HuH-7 (cell line): ENCODE measurements at places on chromosomes 12 and 14.

DNA sequence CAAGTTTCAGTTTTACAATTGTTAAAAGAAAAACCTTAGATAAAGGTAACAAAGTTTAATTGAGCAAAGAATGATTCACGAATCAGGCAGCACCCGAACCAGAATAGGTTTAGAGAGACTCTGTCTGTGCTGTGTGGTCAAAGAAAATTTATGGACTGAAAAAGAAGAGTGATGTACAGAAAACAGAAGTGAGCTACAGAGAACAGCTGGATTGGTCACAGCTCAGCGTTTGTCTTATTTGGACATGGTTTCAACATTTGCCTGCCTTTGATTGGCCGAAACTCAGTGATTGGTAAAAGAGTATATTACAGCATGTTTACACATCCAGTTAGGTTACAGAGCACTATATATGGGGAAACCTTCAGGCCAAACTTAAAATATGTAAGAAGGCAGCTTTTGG is 703.2 kb upstream of the STXBP6 start:
- DNase-seq: no peak

DNA sequence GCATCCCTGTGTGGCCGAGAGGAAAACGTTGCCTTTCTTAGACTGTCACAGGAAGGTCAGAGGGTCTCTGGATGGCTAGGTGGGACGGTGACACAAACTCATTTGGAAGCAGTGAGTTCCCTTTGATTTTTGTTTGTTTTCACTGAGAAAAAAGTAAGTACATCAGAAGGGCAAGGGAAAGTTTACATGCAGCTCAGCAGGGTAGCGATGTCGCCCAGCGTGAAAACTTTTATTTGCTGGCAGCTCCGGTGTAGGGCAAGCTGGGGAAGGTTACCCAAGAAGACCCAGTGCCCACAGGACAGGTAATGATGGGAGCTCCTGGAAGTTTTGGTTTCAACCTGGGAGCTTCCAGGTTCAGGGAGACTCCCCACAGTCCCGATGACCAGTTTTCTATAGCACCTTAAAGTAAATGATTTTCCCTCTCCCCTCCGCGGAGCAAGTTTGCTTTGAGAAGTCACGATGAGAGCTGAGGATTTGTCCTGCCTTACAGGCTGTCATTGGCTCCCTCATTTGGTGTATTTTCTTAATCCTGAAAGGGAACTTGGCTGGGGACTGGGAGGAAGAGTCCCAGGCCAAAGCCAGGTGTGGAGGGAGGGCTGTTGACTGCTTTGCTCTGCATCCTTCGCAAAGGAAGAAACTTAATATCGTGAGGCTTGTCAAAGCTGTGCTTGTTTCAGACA is 64.7 kb upstream of the ESRRB start:
- DNase-seq: no peak

DNA sequence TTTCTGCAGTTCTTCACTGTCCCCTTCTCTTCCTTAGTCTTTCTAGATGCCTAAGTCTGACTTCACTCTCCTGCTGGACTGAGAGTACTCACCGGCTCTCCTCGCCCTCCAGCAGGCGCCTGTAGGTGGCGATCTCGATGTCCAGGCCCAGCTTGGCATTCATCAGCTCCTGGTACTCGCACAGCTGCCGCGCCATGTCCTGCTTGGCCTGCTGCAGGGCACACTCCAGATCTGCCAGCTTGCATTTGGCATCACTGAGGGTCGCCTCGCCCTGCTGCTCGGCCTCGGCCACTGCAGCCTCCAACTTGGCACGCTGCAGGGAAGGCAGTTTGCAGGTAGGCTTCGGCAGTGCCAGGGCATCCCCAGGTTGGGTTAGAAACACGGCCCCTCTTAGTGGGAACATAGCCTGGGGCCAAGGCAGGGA is 5.2 kb downstream of the KRT84 start:
- DNase-seq: peak; percentile 65

DNA sequence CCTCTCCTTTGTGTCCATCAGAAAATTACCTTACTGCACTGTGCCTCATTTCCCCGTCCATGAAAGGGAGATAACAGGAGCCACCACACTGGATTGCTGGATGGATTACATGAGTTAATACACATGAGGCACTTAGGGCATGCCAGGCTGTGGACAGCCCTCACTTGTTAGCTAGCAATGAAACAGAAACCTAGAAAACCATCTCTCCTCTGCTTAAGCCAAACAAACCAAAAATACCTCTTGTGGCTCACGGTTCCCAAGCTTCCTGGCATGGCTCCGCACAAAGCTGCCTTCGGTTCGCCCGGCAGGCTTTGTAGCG is 660 bp upstream of the HCFC2 start:
- DNase-seq: peak; percentile 18

DNA sequence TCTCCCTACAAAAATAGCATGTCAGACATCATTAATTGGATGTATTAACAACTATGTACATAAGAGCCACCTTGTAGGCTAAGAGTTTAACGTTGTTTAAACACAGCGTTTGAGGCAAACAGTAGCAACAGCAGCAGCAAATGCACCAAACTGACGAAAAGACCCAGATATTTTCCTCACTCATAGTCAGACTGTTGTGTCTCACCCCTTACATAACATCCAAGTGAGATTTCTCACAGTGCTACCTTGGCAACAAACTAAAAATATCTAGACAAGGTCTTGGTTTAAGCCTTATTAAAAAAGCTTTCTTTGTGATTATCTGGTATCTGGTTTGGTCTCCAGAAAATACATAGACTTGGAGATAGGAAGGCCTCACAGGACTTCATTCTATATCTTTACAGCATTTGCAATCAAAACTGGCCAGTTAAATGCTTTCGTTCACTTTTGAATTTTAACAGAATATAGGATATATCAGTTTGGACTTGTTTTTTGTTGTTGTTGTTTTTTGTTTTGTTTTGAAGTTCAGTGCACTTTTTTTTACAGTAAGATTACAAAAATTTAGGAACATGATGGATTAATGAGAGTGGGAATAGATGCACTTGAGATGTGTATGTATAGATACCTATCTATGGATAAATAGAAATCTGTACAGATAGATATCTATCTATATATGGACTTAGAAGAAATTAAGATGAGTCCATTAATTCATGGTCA is 4.1 kb downstream of the BHLHE41 start:
- DNase-seq: no peak

- DNase-seq: no peak
Observed at GRCh38 chr12:14902465-14902864, 16.8 kb upstream of the MGP start.

DNA sequence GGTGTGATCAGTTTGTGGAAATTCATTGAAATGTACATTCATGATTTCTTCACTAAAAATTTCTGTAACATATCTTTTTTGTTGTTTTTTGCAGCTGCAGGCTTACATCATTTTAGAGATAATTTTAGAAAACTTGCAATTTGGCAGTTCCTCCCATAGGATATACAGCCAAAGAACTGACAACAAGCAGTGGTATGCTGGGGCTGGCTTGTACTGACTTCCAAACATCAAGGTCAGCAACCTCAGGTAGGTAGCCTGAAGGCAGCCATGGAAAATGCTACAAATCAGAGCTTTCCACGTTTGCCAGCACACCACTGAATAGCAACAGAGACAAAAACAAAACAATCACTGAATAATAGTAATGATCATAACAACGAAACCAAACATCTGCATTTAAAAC is 21.2 kb downstream of the TRIM9 start:
- DNase-seq: no peak

DNA sequence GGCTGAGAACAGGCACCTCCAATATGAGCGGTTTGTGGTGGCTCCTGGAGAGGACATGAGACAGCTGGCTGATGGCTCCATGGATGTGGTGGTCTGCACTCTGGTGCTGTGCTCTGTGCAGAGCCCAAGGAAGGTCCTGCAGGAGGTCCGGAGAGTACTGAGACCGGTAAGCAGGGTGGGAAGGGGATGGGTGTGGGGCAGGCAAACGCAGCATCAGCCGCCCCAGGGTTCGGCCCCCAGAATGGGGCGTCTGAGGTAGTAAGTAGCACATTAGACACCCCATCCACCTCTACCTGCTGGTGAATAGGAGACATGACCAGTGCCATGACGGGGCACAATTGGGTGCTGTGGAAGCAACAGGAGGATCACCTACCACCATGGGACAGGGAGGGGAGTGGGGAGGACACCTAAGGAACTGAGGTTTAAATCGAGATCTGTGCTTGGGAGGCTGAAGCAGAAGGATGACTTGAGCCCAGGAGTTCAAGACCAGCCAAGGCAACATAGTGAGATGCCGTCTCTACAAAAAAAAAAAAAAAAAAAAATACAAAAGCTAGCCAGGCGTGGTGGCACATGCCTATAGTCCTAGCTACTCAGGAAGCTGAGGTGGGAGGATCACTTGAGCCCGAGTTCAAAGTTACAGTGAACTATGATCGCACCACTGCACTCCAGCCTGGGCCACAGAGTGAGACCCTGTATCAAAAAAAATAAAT is 25.5 kb downstream of the ITGA7 start:
- DNase-seq: peak; percentile 46

DNA sequence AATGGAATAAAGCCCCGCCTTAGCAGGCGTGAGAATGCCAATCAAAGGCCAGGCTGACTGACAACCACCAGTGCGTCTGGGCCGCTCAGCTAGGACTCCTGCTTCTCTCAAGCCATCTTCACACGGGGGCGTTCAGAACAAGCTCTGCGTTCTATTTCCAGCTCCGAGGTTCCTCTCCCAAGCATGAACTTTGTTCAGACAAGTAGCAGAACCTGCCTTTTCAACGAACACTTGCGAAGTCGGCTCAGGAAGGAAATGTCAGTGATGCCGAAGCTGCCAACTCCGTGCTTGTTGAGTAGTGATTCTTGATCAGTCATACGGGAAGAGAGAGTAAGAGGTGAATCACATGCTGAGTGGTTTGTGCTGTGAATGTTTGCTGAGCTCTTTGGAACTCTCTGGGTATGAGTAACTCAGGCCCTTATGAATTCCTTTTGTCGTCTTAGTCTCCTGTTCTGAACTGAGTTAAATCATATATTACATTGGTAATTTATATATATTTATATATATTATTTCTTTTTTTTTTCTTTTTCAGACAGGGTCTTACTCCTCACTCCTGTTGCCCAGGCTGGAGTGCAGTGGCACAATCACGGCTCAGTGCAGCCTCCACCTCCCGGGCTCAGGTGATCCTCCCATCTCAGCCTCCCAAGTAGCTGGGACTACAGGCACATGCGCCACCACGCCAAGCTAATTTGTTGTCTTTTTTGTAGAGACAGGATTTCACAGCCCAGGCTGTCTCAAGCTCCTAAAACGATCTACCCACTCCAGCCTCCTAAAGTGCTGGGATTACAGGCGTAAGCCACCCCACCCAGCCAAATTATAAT is 29.4 kb upstream of the BCL7A start:
- no peak for DNase-seq

DNA sequence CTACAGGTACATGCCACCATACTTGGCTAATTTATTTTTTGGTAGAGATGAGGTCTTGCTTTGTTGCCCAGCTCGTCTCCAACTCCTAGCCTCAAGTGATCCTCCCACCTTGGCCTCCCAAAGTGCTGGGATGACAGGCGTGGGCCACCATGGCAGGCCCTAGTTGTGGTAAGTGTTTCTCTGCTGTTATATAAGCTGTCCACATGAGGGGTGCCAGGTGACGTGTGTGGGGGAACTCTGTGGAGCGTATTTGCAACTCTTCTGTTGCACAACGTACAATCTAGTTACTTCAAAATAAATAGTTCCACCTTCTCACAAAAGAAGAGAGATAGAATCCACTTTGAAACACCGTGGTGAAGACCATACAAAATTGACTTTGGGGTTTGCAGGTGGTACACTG is 125.1 kb downstream of the NCOR2 start:
- DNase-seq: no peak

DNA sequence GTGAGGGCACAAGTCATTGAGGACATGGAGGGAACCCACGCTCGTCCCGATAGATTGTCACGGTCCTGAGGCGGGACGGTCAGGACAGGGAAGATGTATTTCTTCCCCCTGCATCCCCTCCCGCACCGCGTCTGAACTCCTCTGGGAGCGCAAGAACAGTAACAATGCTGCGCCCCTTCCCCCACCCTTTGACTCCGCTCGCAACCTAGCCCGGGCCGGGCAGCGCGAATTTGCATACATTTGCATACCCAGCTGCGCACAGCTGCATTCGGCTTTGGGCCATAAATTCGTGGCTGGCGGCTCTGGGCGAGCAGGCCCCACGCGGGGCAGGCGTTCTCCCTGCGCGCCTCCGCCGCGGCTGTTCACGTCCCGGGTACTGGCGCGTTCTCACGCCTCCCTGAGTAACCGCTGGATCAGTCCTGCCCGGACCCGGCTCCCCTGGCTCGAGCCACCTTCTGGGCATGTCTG is 29.0 kb upstream of the SMUG1 start:
- DNase-seq: no peak

DNA sequence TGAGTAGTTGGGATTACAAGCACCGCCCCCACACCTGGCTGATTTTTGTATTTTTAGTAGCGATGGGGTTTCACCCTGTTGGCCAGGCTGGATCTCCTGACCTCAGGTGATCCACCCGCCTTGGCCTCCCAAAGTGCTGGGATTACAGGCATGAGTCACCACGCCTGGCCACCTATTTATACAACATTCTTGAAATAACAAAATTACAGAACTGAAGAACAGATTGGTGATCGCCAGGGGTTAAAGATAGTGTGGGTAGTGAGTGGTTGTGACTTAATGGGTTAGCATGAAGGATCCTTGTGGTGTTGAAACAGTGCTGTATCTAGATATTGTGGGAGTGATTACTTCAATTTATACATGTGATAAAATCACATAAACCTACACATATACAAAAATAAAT is 7.4 kb downstream of the GLIPR1L1 start:
- no peak for DNase-seq

DNA sequence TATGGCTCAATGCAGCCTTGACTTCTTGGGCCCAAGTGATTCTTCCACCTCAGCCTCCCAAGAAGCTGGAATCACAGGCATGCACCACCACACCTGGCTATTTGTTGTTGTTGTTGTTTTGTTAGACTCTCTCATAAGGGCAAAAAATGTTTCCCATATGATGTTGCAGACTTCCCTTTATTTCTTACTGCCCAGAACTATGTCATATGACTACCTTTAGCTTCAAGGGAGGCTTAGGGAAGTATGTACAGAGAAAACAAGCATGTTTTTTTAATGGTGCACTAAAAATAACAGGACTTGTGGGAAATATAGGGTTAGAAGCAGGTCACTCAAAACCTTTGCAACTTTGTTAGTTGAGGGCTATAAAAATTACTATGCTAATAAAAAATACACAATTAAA is 4.3 kb upstream of the GPR19 start:
- DNase-seq: no peak

- no peak for DNase-seq
Observed at GRCh38 chr12:107027636-107028053, 40.7 kb upstream of the MTERF2 start.

- peak; percentile 64 for DNase-seq
Observed at GRCh38 chr12:127280393-127281275, 986.3 kb upstream of the TMEM132C start.

DNA sequence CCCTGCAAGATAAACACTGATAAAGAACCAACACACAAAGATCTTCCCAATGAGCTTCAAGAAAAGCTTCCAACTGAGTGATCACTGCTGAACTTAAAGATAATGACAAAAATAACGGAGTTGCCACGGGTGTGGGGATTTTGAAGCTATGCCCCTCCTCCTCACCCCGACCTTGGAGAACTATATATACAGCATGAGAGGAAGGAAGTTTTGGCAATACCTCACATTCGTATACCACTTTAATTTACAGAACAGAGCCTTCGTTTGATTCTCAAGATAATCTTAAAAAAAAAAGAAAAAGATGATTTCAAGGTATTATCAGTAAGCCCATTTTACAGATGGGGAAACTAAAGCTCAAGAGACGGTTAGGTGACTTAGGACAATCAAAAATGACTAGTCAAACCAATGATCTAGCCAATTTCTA is 715 bp downstream of the NEK9 start:
- DNase-seq: no peak
